Activated CD4-positive, alpha-beta T cell treated with anti-CD3 and anti-CD28 coated beads, Interleukin-10, Interleukin-2, amounts not matched to agents 100 ng/mL and 50 ng/mL, durations not matched to agents 16 hours and 8 hours (primary cell): ENCODE measurements at places on chromosomes 3 and 15.
A peak's percentile ranks its signal among the peaks of the same experiment; 100 is the strongest.

- no peak for DNase-seq
Observed at GRCh38 chr3:189824629-189825312, 193.6 kb downstream of the TP63 start.

DNA sequence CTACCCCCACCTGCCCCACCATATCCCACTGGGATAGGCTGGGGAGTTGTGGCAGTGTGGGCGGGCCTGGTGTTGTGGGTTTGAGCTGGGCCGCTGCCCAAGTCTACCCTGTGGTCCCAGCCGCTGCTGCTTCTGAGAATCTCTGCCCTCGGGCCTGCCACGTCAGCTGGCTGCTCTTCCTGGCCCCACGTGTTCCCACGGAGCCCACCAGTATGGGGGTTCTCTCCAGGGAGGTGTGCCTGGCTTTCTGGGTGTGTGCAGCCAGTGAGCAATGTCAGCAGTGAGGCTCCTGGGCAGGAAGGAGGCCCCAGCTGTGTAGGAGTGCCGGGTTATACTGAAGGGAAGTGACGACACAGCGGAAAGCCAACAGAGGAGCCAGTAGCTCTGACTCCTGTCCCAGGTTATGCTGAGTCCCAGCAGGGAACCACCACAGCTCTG lies 10.5 kb downstream of the GNAI2 start:
- DNase-seq, result peak; percentile 93

DNA sequence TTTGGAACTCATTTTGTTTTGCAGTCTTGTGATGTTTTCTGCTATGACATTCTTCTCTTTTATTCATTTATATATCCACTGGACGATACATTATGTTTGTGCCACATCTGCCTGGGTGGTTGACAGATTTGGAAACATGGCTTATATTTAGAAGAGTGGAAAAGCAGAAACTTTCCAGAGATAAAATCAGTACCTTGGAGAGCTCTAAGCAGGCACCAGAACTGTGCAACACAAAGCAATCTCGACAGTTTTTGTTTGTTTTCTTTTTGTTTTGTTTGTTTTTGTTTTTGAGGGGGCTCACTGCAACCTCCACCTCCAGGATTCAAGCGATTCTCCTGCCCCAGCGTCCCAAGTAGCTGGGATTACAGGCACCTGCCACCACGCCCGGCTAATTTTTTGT lies 45.5 kb downstream of the SYN2 start:
- DNase-seq, result no peak

GRCh38 chr3:52277071-52277964 lies 1.1 kb downstream of the WDR82 start:
- DNase-seq, result peak; percentile 86

DNA sequence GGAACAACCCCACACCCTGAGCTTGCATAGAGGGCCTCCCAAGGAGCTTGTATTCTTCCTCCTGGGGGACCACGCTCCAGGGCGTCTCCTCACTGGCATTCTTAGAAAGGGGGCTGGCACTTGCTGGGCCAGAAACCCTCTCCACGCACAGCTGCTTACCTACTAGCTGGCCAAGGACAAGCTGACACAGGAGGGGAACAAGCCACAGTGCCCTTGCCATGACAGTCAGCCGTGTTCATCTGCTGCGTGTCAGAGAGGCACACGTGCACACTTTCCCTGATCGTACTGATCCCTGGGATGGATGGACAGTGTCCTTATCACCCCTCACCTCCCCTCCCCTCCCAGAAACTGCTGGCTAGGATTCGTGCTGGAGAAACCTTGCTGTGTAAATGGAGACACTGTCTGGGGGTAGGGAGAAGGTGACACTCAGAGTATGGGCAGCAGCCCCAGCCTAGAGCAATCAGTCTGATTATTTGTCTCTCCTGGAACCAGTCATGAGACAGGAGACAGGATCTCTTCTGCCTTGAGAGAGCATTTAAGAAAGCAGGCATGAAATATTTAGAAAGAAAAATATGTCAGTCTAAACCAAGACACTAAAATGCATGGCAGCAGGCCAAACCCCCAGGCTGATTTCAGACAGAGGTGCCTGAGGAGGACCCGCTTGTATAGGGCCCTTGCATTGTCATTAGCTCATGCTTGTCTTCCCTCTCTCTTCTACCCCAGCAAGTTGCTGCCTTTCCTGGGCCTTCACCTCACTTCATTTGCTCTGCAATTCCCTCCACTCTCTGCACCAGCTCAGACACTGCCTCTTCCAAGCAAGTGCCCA lies 311.8 kb upstream of the TRIM42 start:
- DNase-seq, result no peak

DNA sequence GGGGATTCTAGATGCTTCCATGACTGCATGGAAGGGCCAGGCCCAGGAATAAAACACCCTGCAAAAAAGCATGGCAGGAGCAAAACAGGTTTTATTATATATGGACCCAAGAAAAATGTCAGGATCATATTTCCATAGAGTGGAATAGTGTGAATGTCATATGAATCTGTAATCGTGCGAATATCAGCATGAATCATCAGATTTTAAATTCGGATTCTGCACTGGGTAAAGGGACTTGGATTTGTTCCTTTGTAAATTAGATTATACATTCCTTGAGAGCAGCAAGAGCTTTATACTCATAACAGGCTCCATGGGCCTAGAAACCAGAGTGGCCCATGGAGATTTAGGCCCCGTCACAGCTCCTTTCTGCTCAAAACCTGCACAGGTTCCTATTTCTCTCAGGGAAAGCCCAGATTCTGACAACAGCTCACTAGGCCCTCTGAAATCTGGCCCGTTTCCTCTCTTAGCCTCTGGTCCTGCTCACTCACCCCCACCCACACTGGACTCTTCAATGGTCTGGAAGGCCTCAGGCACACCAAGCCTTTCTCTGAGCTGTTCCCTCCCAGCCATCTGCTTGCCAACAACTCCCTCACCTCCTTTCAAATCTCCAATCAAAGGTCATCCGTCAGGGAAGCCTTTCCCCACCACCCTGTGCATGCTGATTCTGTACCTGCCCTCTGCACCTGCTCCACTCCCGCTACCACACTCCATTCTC lies 76.0 kb downstream of the FEM1B start:
- DNase-seq, result no peak

- no peak for DNase-seq
Observed at GRCh38 chr3:195145579-195145978, 125.4 kb downstream of the XXYLT1 start.

- no peak for DNase-seq
Observed at GRCh38 chr3:155281912-155282311, 11.6 kb downstream of the STRIT1 start.
